ENCODE measurements at places on chromosomes 12 and 14.

DNA sequence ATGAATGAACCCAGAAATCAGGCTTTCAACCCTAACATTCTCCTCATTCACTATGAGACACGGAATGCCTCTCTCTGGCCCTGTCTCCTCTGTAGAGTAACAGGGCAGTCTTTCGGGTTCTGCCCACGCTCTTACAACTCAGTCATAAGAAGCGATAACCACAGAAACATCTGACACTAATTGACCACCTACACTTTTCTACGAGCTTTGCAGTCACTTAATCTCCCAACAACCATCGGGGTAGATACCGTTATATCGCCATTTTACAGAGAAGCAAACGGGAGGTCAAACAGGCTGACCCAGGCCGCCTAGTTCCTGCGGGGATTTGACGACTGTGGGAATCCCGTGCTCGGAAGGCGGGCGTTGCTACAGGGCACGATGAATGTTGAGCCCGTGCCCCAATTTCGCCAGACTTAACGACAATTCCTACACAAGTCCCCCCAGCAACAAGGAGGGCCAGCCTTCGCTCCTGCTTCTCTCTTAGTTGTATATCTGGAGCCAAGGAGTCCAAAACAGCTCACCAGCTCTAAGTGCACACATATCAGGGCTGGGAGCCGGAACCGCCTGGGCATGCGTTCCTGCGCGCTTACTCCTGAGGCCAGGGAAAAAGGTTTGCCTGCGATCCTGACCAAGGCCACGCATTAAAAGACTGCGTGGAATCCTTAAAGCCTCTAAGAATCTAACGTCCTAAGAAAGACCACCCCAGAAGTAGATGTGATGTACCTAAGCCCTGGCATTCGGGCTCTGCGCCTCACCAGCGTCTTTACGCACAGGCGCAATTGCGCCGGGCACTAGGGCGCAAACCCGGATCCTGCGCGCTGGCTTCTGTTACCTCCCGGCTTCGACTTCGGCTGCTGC, 38.7 kb upstream of the TBX5 start:
- no peak for DNase-seq

- peak; percentile 47 for DNase-seq
Observed at GRCh38 chr12:94640134-94640928, 10.0 kb downstream of the TMCC3 start.

DNA sequence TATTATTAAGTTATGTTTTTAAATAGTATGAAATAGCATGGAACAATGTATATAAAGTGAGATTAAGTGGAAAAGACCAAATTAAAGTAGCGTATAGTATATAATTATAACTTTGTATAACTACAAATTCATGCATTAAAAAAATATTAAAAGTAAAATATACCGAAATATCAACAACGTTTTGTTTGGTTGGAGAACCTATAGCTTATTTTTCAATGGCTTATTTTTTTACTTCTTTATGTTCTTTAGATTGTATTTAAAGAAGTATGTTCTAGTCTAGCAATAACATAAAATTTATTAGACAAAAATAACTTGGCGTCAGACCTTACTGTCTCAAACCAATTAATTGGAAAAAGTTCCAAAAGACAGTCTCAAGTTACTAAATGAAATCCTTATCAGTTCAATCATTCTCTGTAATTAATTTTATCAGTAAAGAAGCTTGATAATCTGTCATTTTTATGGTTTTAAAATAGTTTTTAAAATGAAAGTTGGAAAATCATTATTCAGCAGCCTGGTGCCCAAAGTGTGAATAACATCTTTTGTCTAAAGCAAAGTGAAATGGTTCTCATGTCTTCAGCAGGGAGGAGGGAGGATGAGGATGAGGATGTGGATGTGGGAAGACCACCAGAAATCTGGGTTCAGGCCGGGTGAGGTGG, 46.7 kb downstream of the IRAK3 start:
- DNase-seq, result no peak

GRCh38 chr12:55037351-55037987, 17.7 kb downstream of the NEUROD4 start:
- no peak for DNase-seq

DNA sequence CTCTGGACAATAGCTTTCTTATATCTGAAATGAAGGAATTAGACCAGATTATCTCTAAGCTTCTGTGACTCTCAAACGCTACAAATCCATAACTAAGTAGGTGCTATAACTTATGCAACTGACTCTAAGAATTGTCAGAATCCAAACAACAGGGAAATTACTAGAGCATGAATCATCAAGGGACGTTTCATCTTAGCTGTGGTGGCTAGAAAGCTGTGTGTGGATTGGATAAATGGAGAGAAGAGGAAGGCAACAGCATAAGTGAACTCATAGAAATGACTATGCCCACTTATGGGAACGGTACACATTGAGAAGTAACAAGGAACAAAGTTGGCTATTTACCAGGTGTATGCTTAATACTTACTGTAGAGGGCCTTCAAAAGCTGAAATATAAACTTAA, 96.0 kb upstream of the NEDD1 start:
- DNase-seq, result no peak

DNA sequence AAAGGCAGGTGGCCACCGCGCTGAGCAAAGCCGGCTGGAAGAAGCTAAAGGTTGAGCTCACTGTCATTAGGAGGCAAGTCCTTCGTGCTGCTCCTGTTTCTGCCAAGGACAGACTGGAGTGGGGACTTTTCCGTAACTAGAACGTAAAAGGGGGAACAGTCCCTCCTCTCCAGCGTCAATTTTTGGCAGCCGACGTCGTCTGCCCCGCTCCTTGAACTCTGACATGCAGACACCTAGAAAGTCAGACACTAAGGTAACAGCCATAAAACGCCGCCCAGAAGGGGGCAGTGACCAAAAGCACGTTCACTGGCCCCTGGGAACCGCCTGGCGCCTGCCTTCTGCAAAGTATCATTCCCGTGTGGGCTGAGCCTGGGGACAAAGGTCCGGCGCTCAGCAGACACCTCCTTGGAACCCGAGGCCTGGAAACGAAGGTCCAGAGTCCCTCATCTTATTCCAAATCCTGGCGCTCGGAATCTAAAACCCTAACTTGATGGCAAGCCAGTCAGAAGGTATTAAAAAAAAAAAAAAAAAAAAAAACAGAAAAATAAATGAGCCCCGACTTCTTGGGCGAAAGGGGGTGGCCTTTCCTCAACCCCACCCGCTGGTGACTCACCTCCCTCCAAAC, 1.1 kb upstream of the LRP1 start:
- peak; percentile 48 for DNase-seq

- DNase-seq, result no peak
Observed at GRCh38 chr12:106906715-106907114, 49.0 kb upstream of the TMEM263 start.
